Karpas-422 (cell line): ENCODE measurements at places on chromosomes 16 and 17.

DNA sequence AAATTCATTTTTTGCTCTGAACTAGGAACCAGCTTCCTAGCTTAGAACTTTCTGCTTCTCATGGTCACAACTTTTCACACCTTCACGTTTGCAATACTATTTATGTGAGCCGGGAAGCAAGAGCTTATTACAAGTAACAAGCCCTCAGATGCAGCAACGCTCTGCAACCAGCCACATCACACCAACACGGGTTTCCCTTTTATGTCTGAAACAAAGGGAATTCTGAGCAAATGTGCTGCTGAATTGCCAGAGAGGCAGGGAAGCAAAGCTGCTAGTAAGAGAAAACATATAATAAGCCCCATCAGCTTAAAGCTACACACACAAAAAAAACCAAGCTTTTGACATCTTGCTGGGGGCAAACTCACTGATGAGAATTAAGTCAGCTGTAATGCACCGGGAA lies 122.2 kb downstream of the SLC39A11 start:
- DNase-seq = no peak

DNA sequence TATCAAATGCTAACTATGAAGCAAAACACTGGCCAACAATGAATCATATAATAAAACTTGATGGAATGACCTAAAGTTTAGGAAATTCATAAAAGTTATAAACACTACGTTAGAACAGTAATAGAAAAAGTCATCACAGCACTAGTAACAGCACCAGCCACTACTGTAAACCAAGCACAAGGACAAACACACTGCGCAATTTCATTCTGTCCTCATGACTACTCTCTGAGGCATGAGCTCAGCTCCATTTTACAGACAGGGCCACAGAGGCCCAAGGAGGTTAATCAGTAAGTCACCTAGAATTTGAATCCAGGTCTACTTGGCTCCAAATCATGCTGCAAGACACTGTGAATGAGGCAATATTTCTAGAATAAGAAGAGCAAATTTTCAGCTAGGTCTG lies 13.4 kb downstream of the EMC8 start:
- DNase-seq = no peak

GRCh38 chr17:43416998-43417890 lies 18.5 kb downstream of the ARL4D start:
- no peak for DNase-seq

GRCh38 chr17:63042256-63042812 lies 76.3 kb downstream of the TANC2 start:
- no peak for DNase-seq

GRCh38 chr16:47323241-47323640 lies 137.6 kb downstream of the ITFG1 start:
- DNase-seq = peak; percentile 74

DNA sequence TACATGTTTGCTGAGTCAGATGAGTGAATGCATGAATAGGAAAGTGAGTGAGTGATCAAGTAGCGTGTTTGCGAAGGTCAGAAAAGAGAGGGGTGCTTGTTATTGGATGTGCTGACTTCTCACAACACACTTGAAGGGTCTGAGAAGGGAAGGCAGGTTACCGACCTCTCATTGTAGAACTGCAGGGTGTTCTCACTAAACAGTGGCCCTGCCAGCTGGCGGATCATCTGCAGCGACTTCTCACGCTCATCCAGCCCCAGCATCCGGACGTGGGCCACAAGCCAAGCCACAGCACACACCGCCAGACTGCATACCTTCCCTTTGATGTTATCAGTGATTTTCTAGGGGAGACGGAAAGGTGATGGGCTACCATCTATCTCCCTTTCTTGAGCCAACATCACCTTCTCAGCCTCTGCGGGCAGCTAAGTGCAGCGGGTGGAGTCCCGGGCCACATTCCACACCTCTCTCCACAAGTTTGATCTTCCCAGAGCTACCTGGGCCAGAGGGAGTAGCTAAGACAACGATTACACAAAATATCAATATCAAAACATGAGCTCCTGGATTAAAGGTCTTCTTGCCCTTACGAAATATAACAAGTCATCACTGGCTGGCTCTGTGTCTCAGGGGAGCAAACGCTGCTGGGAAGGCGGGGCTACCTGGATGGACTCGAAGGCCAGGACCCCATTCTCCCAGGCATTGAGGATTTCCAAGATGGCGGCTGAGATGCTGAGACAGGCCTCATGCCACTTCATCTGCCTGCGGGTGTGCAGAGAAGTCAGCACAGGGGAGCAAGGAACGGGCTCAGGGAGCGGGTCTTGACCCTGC lies 11.0 kb downstream of the CSF3 start:
- no peak for DNase-seq

DNA sequence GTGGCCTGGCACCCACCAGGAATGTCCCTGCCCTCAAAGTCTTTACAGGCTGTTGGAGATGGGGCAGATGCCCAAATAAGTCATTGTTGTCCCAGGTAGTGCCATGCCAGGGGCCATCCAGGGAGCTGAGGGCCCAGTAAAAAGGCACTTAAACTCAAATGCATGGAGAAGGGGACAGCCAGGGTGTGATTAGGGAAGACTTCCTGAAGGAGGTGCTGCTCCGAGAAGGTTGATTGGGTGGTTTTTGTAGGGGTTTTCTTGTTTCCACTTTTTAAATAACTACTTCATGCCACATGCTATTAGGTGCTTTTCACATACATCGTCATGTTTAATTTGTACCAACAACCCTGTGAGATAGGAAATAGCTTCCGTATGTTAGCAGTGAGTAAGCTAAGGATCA lies 66.9 kb downstream of the RAI1 start:
- peak; percentile 78 for DNase-seq

GRCh38 chr16:68909099-68909733 lies 65.9 kb downstream of the TANGO6 start:
- no peak for DNase-seq

DNA sequence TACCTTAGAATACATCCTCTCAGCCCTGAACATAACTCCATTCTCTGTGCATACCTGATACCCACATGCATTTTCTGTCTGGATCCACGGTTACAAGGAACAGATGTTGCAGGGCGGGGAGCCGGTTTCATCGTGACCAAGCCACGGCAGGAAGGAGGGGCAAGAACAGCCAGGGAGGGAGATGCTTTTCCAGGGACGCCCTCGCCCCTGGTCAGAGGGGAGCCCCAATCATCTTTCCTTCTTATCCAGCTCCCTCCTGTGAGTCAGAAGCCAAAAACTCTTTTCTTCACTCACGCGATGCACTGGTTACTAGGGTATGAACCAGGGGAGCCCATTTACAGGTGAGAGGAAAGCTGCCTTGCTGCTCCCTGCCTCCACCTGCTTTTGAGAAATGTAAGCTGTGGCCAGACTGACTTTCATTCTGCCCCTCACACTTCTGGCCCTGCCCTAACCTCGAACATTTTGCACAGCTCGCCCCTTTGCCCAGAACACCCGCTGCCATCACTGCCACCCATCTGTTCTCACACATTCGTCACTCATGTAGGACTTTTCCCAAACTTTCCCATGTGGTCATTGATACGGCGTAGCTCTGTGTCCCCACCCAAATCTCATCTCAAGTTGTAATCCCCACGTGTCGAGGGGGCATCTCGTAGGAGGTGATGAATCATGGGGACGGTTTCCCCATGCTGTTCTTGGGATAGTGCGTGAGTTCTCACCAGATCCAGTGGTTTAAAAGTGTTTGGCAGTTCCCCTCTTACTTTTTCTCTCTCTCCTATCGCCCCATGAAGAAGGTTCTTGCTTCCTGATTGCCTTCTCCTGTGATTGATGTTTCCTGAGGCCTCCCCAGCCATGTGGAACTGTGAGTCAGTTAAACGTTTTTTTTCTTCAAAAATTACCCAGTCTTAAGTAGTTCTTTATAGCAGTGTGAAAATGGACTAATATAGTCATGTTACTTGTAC lies 20.5 kb downstream of the FOXL1 start:
- DNase-seq = no peak

DNA sequence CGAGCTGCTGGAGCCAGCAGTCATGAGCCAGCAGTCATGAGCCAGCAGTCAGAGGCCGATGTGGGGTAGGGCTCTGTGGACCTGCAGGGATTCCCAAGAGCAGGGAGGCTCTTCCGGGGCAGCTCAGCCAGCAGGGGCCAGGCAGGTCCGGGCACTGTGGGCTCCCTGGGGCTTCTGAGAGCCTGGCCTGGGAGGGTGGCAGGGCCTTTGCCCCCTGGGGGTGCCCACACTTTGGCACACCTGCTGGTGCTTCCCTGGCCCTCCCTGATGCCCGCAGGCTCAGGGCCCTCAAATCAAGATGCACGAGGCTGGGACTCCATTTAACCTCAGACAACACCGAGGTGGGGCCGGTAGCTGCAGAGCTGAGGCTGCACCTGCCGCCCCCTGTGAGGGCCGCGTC lies 18.1 kb downstream of the SOX8 start:
- no peak for DNase-seq

GRCh38 chr17:28755486-28755885 lies 11.7 kb downstream of the TRAF4 start:
- no peak for DNase-seq

- DNase-seq = no peak
These were observed 472.8 kb downstream of the MAF start for GRCh38 chr16:79127766-79128165.

DNA sequence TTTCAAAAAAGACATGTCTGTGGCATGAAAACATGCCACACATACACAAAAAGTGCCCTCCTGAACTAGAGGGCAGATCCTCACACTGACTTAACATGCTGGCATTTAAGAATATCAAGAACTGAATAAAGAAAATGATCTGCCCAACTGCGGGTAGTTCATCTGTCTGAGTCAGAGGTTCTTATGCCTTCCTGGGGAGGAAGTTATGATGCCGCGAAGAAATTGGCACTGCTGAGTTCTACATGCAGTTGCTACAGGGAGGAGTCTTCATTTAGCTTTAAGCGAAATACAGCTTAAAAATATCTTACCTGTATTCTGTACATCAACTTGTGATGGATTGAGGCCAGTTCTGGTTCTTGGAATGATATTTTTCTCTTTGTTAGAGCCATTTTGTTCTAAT lies 6.3 kb downstream of the ALDH3A2 start:
- no peak for DNase-seq

DNA sequence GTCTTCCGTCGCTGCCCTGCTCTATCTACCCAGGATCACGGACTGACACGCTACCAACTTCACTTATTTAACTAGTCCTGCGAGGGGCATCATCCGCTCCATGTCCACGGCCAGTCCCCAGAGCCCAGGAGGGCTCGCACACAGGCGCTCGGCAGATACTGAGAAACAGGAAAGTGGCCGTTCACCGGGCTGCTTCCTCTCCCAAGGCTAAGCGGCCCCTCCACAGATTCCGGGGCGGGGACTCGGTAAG lies 388 bp downstream of the OXLD1 start:
- peak; percentile 70 for DNase-seq

GRCh38 chr16:72246423-72246822 lies 74.5 kb upstream of the PMFBP1 start:
- DNase-seq = no peak

GRCh38 chr17:49715717-49716279 lies 8.0 kb upstream of the SLC35B1 start:
- no peak for DNase-seq

DNA sequence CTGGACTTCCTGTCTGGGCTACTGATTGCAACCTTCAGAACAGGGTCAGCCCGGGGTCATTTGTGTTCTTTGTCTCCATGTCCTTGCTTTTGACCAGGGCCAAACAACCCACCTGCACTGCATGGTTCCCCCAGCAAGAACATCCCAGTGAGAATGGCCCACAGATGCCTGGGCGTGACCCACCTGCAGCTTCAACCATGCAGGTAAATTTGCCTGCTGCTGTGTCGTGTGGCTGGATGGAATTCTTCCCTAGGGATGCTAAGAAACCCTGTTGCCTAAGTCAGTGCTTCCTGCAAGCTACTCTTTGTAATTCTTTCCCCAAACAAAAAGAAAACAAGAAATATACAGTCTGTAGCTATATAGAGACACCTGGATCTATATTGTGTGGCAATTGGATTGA lies 12.5 kb downstream of the CDH13 start:
- no peak for DNase-seq

DNA sequence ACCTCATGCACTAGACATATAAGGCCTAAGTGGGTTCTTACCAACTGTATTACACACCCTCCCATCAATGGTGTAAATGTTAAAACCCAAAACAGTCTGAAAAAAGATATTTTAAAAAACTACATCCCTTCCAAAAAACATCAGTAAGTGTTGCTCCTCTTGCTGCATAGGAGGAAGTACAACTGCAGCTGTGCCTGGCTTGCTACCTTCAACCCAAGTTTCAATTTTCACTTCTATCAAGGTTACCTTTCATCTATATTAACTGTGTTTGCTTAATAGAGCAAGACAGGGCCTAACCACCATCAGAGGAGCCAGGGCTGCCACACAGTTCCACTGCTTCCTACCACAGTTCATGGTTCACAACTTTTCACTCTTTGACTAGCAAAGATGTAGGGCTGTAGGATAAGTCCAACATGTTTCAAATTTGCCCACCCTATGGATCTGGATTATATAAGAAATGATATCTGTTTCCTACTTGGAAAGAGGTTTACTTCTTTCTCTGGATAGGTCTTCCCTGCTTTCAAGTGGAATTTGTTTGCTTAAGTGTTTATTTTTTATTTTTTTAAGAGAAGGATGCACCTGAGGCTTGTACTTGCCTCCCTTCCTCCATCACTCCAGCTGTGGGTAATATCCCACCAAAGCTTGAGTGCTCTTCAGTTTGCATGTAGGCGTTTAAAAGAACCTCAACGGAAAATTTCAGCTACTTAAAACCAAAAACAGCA lies 56.7 kb downstream of the GRB7 start:
- peak; percentile 86 for DNase-seq

GRCh38 chr17:47917581-47917980 lies 21.5 kb downstream of the SP2 start:
- DNase-seq = no peak

GRCh38 chr17:44203731-44204440 lies 4.2 kb upstream of the ATXN7L3 start:
- DNase-seq = peak; percentile 94
